ENCODE measurements at places on chromosomes 4 and X. TPM values are rescaled to one million over a fixed set of nuclear protein-coding genes. Genes with fewer than 3 reads are reported as not detected.

GRCh38 chr4:24521544-24521943, 62.8 kb downstream of the DHX15 start:
- H3K36me3 ChIP-seq: peaks cover 62% of the 10 kb centered on the region
- peaks cover 34% of the 10 kb centered on the region for H3K4me1 ChIP-seq
- H3K4me3 ChIP-seq: no peak overlapping the region
- no peaks in the 10 kb centered on the region for H3K27me3 ChIP-seq
- no peak for DNase-seq

DNA sequence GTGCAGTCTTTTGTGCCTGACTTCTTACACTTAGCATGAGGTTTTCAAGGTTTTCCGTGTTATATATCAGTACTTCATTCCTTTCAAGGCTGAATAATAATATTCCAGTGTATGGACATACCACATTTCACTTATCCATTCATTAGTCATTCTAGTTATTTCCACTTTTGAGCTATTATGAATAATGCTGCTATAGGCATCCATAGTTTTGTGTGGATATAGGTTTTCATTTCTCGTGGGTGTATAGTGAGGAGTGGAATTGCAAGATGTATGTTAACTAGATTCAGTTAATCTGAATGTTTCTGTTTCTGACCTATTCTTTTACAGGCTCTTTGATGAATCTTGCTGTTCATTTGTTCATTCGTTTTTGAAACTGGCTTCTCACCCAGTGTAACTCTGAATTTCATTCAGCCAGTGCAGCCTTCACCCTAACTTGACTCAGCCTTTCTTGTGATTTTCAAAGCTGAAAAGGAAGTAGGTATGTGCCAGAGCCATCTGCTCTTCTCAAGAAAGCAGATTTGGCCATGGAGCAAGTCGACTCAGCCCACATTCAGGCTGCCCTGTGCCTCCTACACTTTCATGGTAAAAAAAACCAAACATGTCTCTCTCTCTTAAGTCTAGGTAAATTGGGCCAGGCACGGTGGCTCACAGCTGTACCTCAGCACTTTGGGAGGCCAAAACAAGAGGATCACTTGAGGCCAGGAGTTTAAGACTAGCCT, 56.3 kb upstream of the NOCT start:
- peak; percentile 4 for DNase-seq
- no peak overlapping the region for H3K27ac ChIP-seq
- H3K4me1 ChIP-seq: no peaks in the 10 kb centered on the region
- H3K27me3 ChIP-seq: peaks cover 2% of the 10 kb centered on the region
- no peak overlapping the region for H3K4me3 ChIP-seq
- H3K36me3 ChIP-seq: no peaks in the 10 kb centered on the region

DNA sequence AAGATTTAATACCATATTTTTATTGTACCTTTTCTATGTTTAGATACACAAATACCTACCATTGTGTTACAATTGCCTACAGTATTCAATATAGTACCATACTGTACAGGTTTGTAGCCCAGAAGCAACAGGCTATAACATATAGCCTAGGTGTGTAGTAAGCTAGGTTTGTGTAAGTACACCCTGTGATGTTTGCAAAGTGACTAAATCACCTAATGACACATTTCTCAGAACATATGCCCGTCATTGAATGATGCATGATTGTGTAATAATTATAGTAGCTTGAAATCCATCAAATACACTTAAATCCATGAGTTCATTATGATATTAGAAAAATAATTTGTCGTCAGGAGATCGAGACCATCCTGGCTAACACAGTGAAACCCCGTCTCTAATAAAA, 30.8 kb downstream of the GAB3 start:
- H3K27me3 ChIP-seq: no peaks in the 10 kb centered on the region
- H3K4me1 ChIP-seq: peaks cover 50% of the 10 kb centered on the region
- no peak overlapping the region for H3K27ac ChIP-seq
- no peaks in the 10 kb centered on the region for H3K36me3 ChIP-seq

The CLIC2 gene
- total RNA-seq: 0.43 TPM

DNA sequence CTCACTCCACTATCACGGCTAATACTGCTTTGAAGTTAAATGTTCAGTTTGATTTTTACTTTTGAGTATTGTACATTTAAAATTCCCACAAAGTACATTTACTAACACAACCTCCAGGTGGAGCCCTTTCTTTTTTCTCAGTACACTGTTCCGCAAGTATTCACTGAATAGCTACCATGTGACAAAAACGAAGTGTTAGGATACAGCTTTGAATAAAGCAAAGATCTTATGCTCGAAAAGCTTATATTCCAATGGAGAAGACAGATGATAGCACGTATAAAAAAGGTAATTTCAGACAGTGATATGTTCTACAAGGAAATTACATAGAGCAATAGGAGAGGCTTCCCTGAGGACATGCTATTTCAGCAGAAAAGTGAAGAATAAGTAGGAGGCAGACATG, 60.7 kb upstream of the ABCG2 start:
- peaks cover 2% of the 10 kb centered on the region for H3K4me1 ChIP-seq
- H3K4me3 ChIP-seq: no peak overlapping the region
- H3K27me3 ChIP-seq: peaks cover 2% of the 10 kb centered on the region
- no peak overlapping the region for H3K27ac ChIP-seq

DNA sequence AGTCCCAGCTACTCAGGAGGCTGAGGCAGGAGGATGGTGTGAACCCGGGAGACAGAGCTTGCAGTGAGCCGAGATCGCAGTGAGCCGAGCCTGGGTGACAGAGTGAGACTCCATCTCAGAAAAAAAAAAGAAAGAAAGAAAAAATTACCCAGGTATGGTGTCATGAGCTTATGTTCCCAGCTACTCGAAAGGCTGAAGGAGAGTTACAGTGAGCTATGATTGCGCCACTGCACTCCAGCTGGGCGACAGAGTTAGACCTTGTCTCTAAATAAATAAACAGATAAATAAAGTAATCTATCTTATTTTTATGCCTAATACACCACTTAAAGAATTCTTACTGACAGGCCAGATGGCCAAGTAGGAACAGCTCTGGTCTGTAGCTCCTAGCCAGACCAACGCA, 73.0 kb downstream of the SLC39A8 start:
- no peak for DNase-seq
- peaks cover 30% of the 10 kb centered on the region for H3K36me3 ChIP-seq
- no peak overlapping the region for H3K4me3 ChIP-seq
- H3K27me3 ChIP-seq: no peaks in the 10 kb centered on the region
- no peaks in the 10 kb centered on the region for H3K4me1 ChIP-seq

The ZXDB gene
- total RNA-seq: 4.7 TPM

DNA sequence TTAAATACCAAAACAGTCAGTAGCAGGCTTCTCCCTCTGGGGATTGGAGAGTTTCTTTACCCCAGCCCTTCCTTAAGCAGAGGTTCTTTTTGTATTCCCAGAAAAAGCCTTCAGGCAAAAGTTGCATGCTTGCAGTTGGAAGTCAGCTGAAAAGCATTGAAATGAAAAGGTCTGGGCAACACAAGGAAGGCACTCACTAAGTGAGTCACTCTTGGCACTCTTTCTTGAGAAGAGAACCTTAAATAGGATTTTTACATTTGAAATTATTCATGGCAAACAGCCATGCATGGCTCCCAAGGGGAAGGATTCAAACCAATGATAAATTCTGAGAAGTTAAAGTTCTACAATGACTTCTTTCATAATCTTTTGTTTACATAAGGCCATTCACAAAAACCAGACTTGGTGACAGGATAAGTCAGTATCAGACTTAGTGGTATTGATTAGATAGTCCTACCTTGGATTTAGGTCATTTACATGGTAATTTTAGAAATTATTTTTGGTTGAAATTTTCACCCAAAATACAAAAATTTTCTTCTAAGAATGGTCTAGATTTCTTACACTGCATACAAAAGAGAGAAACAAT, 2068.9 kb downstream of the PCDH7 start:
- H3K4me3 ChIP-seq: no peak overlapping the region
- DNase-seq: no peak
- H3K36me3 ChIP-seq: no peaks in the 10 kb centered on the region
- no peak overlapping the region for H3K27ac ChIP-seq
- H3K4me1 ChIP-seq: no peaks in the 10 kb centered on the region
- no peaks in the 10 kb centered on the region for H3K27me3 ChIP-seq

The GC gene
- not detected for total RNA-seq
